Stimulated activated CD4-positive, alpha-beta T cell treated with anti-CD3 and anti-CD28 coated beads, Interleukin-2, amount 100 ng/mL, for 24 hours (primary cell): ENCODE measurements at places on chromosomes 12 and 14.

- no peak for DNase-seq
Observed at GRCh38 chr12:24491968-24492367, 456.9 kb downstream of the BCAT1 start.

DNA sequence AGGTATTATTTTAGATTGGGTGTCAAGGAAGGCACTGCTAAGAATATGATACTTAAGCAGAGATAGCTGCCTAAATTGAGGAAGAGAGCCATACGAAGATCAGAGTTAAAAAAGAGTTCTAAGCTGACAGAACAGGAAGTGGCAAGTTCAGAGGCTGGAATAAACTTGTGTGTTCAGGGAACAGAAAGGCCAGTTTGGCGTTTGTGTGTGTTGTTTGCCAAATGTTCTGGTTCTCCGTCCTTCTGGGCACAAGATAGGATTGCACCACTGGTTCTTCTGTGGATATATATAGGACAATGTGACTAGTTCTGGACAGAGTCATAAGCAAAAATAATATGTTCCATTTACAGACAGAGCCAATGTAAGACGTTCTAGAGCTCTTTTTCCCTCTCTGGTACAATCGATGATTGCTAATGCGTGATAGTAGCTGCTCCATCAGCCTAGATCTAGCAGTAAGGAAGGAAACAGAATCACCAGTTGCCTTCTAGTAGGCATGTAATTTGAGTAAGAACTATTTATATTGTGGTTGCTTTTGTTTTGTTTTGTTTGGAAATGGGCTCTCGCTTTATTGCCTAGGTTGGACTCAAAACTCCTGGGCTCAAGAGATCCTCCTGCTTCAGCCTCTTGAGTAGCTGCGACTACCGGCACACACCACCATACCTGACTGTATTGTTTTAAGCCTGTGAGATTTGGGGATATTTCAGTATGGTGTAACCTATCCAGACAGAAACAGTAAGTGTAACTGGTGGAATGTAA, 7.4 kb downstream of the BBS10 start:
- no peak for DNase-seq

DNA sequence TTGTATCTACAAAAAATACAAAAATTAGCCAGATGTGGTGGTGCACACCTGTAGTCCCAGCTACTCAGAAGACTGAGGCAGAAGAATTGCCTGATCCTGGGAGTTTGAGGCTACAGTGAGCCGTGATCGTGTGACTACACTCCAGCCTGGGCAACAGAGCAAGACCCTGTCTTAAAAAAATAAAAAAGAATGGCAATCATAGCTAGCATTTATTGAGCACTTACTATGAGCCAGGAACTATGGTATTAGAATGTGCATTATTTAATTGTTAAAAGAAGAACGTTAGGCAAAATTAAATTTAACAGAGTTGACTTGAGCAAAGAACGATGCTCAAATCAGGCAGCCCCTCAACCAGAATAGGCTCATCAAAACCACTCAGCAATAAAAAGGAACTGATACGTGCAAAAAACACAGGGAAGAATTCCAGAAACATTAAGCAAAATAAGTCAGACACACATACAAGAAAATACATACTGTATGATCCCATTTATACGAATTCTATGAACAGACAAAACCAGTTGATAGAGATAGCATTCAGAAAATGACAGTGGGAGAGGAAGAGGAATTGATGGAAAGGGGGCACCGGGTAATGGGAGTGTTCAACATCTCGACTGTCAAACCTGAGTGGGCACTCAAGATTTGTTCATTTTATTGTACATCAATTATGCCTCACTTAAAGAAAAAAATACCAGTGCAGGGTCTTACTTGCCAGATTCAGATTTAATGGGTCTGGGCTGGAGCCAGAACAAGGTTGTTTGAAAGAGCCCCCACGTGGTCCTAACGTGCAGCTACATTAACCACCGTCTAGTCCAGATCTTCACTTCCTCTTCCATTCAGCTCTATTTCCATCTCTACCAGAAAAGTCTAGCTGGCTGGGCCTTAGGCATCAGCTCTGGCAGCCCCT, 8.0 kb downstream of the SCNN1A start:
- DNase-seq = peak; percentile 36

- DNase-seq = no peak
Observed at GRCh38 chr12:92615703-92616102, 87.1 kb upstream of the PLEKHG7 start.

DNA sequence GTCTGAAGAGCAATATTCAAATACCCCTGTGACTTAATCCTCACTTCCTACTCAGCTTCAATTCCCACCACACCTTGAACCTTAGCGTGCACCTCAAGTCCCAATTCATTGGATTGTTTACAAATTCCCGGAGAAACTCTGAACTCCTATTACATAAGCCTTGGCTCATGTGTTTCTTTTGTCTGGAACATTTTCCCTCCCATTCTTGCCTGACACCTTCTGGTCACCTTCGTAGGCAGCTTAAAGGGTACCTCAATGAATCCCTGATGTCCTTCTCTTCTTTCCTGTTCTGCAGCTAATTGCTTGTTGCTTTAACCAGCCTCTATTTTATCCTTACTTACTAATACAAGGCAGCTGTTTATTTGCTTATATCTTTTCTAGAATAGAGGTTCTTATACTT, 85.0 kb upstream of the SEL1L start:
- no peak for DNase-seq

DNA sequence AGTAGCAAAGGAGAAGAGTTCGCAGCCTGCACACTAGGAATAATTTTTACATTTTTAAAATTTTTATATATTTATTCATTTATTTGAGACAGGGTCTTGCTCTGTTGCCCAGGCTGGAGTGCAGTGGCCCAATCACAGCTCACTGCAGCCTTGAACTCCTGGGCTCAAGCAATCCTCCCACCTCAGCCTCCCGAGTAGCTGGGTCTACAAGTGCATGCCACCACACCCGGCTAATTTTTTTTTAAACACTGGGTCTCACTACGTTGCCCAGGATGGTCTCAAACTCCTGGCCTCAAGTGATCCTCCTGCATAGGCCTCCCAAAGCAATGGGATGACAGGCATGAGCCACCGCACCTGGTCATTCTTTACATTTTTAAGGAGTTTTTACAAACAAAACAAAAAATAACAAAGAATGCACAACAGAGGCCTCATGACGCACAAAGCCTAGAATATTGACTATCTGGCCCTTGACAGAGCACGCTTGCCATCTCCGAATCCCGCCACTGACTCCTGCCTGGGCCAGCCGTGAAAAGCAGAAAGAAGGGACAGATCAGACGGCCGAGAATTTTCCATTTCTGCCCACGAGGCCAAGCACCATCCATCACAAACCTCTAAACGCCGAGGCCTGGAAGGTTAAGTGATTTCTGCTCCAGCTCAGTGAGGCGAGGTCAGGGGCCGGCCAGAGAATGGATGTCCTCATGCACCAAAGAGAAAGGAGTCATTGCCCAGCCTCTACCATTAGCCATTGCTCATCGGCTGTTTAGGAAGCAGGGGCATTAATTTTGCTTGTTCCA, 120.0 kb downstream of the SCARB1 start:
- DNase-seq = no peak

DNA sequence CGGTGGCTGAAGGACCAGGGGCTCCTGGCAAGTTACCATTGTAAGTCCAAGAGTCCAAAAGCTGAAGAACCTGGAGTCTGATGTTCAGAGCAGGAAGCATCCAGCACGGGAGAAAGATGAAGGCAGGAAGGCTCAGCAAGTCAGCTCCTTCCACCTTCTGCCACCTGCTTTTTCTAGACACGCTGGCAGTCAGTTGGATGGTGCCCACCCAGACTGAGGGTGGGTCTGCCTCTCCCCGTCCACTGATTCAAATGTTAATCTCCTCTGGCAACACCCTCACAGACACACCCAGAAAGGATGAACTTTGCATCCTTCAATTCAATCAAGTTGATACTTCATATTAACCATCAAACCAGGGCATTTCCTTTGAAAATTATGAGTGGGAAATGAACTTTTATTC, 1272.4 kb upstream of the TMEM132C start:
- DNase-seq = no peak

GRCh38 chr12:88419794-88420193, 160.5 kb downstream of the KITLG start:
- DNase-seq = no peak

- DNase-seq = no peak
Observed at GRCh38 chr14:64979336-64980074, 7.2 kb upstream of the FNTB start.

DNA sequence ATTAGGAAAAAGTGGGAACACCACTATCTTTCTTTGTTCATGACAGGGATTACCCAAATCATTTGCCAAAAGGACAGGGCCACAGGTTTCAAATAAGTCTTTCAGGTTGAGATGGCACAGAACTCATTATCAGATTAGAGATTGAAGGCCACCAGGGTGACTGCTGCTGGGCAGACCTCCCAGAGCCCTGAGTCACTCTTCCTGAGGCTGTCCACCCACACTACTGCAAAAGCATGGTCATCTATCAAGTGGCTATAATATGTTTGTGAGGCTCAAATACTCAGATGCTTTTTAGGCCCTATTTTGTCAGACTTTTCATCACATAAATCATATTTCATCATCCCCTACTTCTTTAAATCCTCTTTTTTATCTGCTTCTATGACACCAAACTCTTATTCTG, 155.3 kb upstream of the CCDC196 start:
- DNase-seq = no peak

DNA sequence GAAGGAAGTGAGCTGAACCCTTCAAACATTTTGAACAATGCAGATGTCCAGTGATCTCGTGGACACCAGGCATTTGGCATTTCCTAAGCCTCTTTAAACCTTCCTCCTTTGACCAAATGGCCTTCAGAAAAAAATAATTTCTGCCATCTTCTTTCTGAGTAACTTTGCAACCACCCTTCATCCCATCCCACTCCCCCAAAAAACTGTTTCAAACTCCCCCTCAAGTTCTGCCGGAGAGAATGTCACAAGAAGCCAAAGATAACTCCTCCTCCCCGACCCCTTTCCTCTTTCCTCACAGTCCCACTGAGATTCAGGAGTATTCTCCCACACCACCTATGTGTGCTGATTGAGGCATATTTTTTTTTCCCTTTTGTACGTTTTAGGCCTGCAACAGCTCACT, 1.7 kb downstream of the KSR2 start:
- no peak for DNase-seq

- no peak for DNase-seq
Observed at GRCh38 chr12:128178966-128179365, 88.0 kb upstream of the TMEM132C start.

- DNase-seq = peak; percentile 6
Observed at GRCh38 chr12:34396861-34397590, 374.7 kb downstream of the ALG10 start.

DNA sequence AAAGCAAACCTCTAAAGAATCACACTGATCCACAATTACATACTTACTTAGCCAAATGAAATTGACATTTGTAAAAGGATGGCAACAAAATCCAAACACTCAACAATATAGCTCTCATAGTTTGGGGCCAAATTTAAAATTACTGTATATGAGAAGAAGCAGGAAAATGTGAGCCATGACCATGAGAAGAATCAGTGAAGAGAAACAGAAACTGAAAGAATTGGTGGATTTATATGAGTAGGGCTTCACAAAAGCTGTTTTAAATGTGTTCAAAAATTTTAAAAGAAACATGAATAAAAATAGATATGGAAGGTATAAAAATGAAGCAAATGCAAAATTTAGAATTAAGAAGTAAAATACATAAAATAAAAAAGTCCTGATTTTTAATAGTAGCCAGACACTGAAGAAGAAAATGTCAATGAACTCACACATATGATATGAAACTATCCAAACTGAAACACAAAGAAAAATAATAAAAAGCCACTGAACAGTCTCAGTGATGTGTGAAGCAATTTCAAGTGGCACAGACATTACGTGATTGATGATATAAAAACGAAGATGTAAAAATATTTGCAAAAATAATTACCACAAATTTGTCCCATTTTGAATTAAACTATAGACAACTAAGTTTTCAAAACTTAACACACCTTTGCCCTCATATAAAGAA, 87.9 kb upstream of the MDGA2 start:
- DNase-seq = no peak

- no peak for DNase-seq
Observed at GRCh38 chr14:77603654-77604255, 12.7 kb downstream of the SPTLC2 start.

DNA sequence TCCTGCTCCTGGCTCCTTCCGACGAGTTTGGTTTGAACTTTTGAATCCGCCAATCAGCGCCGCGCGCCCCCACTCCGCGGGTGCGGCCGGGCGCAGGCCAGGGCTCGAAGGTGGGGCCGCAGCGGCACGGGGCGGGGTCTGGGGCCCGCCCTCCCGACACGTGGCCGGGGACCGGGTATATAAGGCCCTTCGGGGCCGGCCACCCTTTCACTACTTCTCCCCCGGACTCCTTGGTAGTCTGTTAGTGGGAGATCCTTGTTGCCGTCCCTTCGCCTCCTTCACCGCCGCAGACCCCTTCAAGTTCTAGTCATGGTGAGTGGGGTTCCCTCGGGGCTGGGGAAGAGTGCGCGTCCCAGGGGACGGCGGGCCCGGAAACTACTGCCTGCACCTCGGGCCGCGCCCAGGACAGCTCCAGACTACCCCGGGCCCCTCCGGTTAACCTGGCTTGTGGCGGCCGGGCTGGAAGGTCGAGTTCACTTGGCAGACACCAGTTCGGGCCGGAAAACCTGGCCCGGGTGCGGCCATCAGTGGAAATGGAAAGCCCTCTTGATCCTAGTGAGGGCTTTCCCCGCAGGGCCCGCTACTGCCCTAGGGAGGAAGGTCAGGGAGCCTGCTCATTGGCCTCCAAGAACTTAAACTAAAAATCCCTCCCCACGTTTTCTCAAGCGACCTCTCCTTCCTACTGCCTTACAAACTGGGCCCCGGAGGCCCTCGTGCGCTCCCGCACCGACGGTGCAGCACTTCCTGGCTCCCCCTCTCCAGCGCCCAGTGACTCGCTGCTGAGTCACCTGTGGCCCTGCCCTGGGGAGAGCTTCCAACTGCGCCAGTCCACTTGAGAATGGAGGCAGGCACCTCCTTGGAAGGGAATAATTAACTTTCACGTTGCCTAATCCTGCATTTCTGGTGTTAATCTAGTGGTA, at the start of gene TUBA1C:
TSS of gene TUBA1C (plus strand) at position 210 of the 920 bp plus-strand sequence. CDS start at position 310, 100 bp downstream.
- DNase-seq = peak; percentile 90

GRCh38 chr14:30848449-30849240, 25.7 kb upstream of the COCH start:
- no peak for DNase-seq

DNA sequence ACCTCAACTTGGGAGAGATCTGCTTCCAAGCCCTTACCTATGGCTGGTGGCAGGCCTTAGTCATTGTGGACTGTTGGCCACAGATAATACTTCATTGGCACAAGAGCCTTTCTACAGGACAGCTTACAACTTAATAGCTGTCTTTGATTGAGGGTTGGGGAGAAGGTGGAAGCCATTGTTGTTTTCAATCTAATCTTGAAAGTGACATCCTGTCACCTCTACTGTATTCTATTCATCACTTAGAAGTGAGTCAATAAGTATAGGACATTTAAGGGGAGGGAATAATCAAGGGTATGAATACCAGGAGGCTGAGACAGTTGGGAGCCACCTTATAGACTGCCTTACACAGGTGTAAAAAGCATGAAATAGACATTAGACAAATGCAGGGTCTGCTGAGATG, 906.3 kb downstream of the NRXN3 start:
- no peak for DNase-seq

GRCh38 chr14:20997115-20997514, 2.0 kb upstream of the SLC39A2 start:
- DNase-seq = no peak

- DNase-seq = no peak
Observed at GRCh38 chr14:97077253-97077653, 280.1 kb downstream of the VRK1 start.
